ENCODE measurements at places on chromosomes 7 and 10. TPM values are rescaled to one million over a fixed set of nuclear protein-coding genes. Genes with fewer than 3 reads are reported as not detected.
A peak's percentile ranks its signal among the peaks of the same experiment; 100 is the strongest.

Gene HOXA4
- 8.3 TPM for total RNA-seq

Gene SUFU
- 9.5 TPM for total RNA-seq

GRCh38 chr10:101151395-101151794, 20.3 kb downstream of the TLX1 start:
- no peak for DNase-seq

GRCh38 chr7:155867734-155868400, 55.6 kb upstream of the SHH start:
- no peak for DNase-seq

DNA sequence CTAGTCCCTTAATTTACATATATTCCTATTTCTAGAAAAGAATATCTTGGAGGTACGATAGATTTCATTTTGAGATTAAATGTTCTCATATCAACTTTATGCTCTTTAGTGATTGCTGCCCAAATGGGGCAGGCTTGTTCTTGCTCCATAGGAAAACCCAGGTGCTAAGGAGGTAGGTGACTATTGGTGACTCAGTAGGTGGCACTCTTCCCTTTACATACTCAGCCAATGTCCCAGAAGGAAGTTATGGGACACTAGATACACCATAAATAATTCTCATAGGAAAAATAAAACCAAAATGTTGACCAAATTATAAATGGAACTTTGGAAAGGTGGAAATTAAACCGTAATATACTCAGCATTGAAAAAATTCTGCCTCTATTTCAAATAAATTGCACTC, 4.0 kb downstream of the SKAP2 start:
- DNase-seq: peak; percentile 54

GRCh38 chr10:44902941-44903545, 8.1 kb upstream of the TMEM72 start:
- no peak for DNase-seq

DNA sequence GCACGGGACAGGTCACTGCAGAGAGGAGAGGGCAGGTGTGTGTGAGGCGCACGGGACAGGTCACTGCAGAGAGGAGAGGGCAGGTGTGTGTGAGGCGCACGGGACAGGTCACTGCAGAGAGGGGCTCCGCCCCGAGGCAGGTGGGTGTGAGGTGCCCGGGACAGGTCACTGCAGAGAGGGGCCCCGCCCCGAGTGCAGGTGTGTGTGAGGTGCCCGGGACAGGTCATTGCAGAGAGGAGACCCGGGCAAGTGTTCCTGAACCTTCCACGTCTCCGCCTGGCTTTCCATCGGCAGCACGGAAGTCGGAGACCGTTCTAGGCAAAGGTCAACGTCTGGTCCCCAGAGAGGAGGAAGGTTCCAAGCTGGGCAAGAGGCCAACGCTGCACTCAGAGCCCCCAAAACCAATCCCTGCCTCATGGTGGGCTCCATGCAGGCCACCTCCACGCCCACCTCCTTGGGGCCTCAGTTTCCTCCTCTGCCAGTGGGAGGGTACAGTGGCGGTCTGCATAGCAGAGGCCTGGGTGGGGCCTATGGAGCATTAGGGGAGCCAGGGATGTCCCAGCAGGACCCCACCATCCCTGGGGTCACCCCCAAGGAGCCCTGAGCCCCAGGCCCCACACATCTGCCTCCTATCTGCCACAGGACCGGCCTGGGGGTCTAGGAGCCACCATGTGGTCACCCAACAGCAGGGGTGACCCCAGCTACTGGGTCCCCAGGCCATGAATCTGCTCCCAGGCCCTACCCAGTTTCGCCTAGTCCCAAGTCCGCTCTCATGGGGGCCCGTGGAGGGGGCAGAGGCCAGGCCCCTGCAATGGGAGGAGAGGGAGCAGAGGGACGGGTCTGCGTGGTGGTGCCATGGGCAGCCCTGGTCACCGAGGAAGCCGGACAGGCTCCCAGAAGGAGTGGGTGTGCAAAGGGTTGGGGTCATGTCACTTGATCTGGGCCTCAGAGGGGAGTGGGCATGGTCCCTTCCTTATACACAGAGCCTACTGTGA, 57.0 kb downstream of the STK32C start:
- DNase-seq: no peak

- no peak for DNase-seq
Measured at GRCh38 chr7:105773030-105773460, 103.4 kb downstream of the ATXN7L1 start.

Gene GBX1
- not detected for total RNA-seq

DNA sequence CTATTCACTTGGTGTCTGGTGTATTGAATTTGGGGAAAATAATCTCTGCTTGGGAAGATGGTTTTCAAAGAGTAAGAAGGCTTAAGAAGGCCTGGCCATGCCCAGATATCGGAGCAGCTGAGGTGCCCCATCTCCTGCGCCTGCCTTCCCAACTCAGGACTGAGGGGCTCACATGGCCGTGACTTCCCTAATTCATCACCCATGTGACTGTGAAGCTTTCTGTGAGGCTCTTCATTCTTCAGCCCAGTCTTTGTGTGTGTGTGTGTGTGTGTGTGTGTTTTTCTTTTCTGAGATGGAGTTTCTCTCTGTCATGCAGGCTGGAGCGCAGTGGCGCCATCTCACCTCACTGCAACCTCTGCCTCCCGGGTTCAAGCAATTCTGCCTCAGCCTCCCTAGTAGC, 53.2 kb downstream of the PROSER2 start:
- no peak for DNase-seq

DNA sequence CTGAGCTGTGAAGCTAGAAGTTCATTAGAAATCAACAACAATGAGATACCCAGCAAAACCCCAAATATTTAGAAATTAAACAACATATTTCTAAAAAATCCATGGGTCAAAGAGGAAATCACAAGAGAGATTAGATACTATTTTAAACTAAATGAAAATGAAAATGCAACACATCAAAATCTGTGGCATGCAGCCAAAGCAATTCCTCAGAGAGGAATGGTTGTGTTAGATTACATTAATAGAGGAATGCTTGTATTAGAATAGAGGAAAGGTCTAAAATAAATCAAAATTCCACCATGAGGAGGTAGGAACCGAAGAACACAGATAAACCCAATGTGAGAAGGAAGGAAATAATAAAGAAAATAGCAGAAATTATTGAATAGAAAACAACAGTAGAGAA, 642.1 kb upstream of the GALNT17 start:
- DNase-seq: no peak

DNA sequence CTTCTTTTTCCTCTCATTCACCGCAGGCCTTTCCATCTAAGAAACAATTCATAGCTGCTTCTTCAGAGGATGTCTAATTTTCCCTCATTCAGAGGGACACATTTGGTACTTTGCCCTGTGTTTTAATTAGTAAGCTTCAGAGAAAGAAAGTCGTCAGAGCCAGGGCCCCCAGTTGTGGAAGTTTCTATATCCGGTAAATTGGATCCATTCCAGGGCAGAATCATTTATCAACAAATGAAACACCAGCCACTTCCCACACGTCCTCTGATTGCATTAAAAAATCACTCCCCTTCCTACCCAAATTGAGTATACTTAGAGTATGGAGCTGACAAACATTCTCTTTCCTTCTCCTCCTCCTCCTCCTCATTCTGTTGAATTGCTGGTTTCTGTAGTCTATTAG, 205.8 kb upstream of the HDAC9 start:
- no peak for DNase-seq

DNA sequence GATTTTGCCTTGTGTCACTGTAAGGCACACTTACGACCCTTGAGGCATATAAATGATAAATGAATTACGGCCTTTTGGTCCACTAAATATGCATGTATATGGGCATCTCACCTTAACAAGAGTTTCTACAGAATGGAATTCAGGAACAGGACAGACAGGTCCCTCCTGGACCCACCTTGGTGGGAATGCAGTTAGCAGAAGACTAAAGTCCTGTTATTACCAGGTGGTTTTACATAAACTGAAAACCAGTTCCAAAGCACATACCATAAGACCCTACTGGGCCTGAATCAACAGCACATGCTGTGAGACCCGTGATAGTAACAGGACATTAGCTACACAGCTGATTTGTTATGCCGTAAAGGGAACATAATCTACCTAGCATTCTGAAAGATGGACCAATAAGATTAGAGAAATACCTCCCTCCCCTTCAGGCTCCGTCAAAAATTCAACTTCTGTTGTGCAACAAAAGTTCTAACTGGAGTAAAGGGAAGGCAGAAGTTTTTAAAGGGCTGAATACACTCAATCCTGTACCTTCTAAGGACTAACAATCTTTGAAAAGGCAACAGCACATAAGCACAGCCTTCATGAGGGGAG, 24.0 kb downstream of the LAMB1 start:
- DNase-seq: no peak

DNA sequence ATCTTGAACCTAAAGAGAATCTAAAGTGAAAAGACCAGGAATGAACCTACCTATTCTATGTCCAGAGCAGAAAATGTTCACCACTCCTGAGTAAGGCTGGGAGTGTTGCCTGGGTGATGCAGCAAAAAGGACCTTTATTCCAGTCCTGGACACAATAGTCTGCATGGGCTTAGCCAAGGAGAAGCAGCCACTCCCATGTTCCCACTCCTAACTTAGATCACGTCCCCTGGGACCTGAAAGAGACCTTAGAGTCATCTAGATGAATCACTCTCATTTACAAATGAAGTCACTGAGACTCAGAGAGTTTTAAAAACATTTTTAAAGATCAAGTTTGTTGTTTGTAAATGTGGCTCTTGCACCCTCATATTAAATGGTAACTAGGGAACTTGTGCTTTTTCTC, 763.4 kb downstream of the KCNMA1 start:
- DNase-seq: no peak

GRCh38 chr10:87842776-87843497, 20.4 kb downstream of the KLLN start:
- DNase-seq: no peak

DNA sequence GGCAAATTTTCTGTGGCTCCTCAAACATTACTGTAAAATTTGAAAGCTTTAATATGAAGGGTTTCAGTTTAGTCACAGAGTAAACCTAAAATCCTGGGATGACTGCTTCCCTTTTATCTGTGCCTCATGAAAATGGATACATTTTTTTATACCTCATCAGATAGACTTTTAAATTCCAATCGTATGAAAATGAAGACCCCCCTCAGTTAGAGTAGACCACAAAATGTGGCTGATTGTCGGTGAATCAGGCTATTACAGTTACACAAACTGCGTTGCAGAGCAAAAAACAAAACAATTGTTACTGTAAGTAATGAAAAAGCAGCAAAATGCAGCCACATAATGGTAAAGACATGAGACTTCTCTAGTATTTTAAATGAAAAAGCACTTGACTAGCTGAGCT, 296.2 kb downstream of the CNTNAP2 start:
- no peak for DNase-seq

Gene DNAH11
- total RNA-seq: 0.02 TPM

Gene FBXO24
- total RNA-seq: 0.66 TPM

Gene NPFFR1
- 0.06 TPM for total RNA-seq

Gene SLIT1
- 0.24 TPM for total RNA-seq

DNA sequence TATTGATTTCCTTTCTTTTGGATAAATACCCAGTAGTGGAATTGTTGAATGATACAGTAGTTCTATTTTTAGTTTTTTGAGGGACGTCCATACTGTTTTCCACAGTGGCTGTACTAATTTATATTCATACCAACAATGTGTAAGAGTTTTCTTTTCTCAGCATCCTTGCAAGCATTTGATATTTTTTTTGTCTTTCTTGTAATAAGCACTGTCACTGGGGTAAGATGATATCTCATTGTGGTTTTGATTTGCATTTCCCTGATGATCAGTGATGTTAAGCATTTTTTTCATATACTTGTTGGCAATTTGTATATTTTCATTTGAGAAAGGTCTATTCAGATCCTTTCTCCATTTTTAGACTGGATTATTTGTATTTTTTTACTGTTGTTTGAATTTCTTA, 308.7 kb downstream of the PTEN start:
- no peak for DNase-seq

Gene VAX1
- not detected for total RNA-seq

Gene INHBA
- total RNA-seq: 1.2 TPM

Gene MSANTD7
- total RNA-seq: 11.2 TPM

DNA sequence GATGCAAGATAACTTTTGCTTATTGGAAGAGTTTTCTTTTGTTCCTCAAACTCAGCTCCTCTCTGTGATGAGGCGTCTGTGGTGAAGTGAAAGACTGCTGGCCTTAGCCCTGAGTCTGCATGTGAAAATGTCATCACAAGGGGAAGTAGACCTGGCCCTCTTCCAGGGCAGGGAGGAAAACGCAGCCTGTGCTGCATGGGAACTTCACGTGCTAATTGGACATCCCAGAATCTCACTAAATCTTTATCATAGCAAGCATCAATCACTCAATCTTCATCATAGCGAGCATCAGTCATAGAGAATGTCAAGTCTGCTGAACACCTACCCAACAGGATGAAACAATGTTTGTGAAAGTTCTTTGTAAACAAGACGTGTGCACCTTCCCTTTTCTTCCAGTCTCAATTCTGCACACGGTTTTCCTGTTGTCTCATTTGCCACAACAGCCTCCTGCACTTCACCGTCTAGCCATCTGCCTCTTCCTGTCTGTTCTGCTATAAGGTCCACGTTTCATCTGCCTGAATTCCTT, 314.6 kb downstream of the FRMD4A start:
- DNase-seq: peak; percentile 45

Gene SLC26A5
- 0.14 TPM for total RNA-seq

GRCh38 chr7:96778263-96778662, 68.6 kb upstream of the SEM1 start:
- no peak for DNase-seq

Gene UCMA
- not detected for total RNA-seq
